Uterus (tissue), 4 donors: ENCODE measurements at places on chromosomes 4 and X.

DNA sequence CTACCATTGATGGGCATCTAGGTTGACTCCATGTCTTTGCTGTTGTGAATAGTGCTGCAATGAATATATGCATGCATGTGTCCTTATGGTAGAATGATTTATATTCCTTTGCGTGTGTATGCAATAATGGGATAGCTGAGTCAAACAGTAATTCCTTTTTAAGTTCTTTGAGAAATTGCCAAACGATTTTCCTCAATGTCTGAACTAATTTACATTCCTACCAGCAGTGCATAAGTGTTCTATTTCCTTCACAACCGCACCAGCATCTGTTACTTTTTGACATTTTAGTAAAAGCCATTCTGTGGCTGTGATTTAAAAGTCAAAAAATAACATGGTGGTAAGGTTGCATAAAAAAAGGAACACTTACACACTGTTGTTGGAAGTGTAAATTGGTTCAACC is 103.1 kb upstream of the FAM47B start:
- DNase-seq: no peak

DNA sequence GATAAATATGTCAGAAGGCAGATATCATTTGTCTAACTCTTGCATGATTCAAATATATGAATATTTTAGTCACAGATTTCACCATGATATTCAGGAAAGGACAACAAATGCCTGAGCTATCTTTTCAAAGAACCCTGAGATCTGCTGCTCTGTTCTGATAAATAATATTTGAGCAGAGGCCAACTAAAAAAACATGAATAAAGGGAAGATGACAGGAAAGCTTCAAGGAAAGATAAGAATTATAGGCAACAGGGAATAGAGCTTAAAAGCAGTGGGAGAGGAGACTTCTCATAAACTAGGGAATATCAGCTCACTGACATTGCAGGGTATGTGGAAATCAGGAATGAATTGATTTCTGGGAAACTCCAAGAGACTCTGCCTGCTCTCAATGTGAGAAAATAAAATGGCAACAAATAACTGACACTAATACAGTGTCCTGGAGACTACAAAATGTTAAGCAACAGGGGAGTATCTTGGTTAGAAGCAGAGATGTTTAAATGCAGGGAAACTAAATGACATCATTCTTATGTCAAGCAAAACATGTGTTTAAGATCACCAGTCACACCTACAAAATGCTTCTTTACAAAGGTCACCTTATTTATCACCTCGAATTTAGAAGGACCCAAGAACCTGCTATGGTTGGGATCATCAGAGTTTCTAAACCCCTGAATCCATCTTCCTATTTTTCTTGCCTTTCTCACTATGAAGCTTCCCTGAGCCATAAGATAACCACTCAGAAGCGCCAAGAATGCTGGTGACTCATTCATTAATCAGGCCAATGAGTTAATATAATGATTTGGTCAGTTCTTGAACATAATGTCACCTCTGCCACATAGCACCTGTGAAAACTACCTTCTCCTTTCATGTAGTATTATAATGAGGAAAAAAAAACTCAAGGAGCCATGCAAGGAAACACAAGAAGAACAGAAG is 78.1 kb downstream of the NDST3 start:
- DNase-seq: no peak

GRCh38 chrX:37846141-37846540 is 1.2 kb downstream of the DYNLT3 start:
- DNase-seq: no peak

GRCh38 chr4:40144716-40145115 is 52.1 kb upstream of the RHOH start:
- DNase-seq: no peak

- DNase-seq: no peak
Measured at GRCh38 chrX:138740341-138740740, 28.8 kb upstream of the FGF13 start.

GRCh38 chr4:128286474-128287058 is 1.0 kb downstream of the PGRMC2 start:
- no peak for DNase-seq

GRCh38 chrX:69158166-69158980 is 6.9 kb downstream of the PJA1 start:
- peak; percentile 55 for DNase-seq
